Transverse colon (tissue), 4 donors: ENCODE measurements at places on chromosomes 16 and 17.
A peak's percentile ranks its signal among the peaks of the same experiment; 100 is the strongest.

- no peak for DNase-seq
Observed at GRCh38 chr17:69717214-69717613, 302.7 kb downstream of the MAP2K6 start.

DNA sequence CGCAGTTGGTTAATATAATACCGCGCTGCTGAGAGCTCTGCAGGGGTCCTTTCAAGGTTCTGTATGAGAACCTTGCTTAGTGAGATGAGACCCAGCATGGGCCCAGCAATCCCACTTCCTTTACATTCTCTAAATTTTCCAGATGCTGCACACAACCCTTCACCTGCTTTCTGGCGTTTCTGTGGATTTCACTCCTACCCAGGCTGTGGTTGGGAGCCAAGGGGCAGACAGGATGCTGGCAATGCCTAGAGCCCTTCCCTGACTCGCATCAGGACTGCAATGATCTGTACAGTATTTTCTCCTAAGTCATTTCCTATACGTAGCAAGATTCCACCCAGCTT is 10.1 kb upstream of the PIPOX start:
- no peak for DNase-seq

GRCh38 chr16:30903596-30903995 is 7.2 kb downstream of the CTF1 start:
- no peak for DNase-seq

DNA sequence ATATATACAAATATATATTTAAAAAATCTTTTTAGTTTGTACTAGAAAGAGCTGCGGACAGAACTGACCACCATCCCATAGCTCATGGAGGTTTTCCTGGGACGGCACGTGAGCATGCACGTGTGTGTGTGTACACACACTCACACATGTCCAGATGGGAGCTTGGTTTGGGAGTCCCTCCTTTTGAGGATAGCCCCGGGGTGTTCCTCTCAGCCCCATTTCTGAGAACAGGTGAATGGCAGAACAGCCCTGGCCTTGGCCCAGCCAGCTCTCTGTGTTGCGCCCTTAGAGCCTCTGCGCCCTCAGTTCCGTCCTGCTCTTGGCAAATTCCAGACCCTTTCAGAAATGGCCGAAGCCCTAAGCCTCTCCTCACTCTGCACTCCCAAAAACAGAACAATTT is 70.1 kb downstream of the AMFR start:
- DNase-seq = no peak

DNA sequence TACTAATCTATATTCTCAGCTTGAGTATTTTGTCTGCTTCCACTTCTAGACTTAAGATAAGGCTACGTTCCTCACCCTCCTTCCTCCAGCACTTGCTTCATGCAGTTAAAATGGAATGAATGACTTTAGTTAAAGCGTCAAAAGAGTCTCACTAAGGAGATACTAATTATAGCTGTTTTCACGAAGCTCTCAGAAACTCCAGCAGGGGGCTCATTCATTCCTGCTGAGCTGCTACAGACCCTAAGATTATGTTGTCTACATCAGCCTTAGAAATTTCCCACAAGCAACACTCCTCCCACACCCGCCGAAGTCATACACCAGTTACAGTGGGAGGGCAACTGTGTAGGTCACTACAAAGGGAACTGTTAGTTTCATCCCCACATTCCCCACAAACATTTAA is 57.0 kb upstream of the KIFC3 start:
- DNase-seq = no peak

DNA sequence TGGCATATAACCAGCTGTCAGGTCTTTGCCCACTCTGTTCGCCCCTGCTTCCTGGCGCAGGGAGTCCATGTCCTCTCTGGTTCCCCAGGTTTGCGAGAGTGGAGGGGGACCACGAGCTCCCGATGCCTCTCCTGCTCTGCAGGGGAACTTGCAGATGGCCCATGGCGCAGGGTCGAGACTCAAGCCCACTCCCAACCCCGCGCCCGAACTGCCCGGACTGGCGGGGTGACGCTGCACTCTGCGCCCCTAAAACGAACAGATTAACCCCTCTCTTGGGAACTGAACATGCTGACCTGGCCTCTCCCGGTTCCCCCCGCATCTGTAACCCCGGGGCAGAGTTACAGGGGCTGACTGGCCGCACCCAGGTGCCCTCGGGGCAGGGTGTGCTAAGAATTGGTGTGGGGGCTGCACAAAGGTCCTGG is 681 bp upstream of the PLA2G15 start:
- no peak for DNase-seq

- peak; percentile 25 for DNase-seq
Observed at GRCh38 chr16:30820952-30821421, 34.0 kb upstream of the ZNF629 start.

GRCh38 chr17:18362698-18363100 is 651 bp downstream of the SHMT1 start:
- DNase-seq = peak; percentile 68

GRCh38 chr17:57211543-57211942 is 44.8 kb upstream of the MSI2 start:
- DNase-seq = no peak

- no peak for DNase-seq
Observed at GRCh38 chr16:86532526-86532815, 22.1 kb downstream of the FOXF1 start.

DNA sequence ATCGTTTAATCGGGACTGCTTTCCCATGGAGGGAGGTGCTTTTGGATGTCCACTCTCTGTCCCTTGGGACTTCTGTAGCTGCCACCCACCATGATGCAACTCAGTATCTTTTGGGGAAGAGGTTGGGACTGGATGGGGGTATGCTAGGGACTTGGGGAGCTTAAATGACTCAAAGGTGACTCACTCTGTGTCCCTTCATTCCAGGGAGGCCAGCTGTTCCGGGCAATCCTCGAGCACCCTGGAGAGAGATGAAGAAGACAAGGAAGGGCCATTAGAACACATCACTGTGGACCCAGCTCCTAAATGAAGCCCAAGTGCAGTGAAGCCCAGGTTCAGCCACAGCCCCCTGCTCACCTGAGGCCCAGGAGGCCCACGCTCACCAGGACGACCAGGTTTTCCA is 4.6 kb downstream of the COL1A1 start:
- DNase-seq = no peak

- DNase-seq = no peak
Observed at GRCh38 chr17:28491860-28492259, 14.3 kb upstream of the FOXN1 start.

GRCh38 chr17:78168903-78169793 is 767 bp downstream of the SYNGR2 start:
- DNase-seq = peak; percentile 85

- DNase-seq = no peak
Observed at GRCh38 chr17:80291691-80292487, 31.2 kb downstream of the RNF213 start.

DNA sequence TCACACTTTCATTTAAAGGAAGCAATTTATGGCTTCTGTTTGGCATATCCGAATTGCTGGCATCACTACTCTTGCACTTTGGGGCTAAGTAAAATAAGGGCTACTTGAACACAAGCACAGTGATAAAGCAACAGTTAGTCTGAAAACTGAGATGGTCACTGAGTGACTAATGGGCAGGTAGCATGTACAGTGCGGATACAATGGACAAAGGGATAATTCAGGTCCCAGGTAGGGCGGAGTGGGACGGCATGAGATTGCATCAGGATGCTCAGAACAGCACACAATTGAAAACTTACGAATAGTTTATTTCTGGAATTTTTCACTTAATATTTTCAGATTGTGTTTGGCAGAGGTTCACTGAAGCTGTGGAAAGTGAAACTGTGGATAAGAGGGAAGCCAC is 9.2 kb upstream of the SMIM36 start:
- no peak for DNase-seq

- DNase-seq = peak; percentile 48
Observed at GRCh38 chr17:81723651-81724209, 11.6 kb downstream of the SLC25A10 start.

DNA sequence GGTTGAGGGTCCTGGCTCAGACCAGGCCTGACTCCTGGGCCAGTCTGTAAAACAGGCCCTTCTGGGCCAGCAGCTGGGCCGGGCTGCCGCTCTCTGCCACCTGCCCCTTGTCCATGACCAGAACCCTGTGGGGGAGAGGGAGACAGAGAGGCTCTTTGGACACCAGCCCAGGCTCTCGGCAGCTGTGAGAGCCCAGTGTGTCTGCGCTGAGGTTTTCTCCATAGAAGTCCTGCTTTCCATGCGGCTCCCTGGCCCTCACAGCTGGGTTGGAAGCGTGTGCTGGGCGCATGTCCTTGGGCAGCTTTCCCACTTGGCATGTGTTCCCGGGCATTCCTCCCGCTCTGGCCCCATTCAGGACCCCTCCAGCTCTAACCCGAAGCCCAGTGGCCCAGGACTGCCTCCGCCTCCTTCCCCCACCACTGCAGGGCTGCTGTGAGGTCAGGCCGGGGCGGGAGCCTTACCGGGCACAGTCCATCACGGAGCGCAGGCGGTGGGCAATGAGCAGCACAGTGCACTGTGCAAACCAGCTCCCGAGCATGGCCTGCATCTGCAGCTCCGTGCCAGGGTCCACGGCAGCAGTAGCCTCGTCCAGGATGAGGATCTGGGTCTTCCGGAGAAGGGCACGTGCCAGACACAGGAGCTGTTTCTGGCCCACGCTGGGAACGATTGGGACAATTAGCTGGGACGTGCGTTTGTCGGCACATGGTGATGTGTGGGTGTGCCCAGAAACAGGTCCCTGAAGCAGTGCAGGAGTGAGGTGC is 73.0 kb downstream of the ABCC6 start:
- peak; percentile 48 for DNase-seq

DNA sequence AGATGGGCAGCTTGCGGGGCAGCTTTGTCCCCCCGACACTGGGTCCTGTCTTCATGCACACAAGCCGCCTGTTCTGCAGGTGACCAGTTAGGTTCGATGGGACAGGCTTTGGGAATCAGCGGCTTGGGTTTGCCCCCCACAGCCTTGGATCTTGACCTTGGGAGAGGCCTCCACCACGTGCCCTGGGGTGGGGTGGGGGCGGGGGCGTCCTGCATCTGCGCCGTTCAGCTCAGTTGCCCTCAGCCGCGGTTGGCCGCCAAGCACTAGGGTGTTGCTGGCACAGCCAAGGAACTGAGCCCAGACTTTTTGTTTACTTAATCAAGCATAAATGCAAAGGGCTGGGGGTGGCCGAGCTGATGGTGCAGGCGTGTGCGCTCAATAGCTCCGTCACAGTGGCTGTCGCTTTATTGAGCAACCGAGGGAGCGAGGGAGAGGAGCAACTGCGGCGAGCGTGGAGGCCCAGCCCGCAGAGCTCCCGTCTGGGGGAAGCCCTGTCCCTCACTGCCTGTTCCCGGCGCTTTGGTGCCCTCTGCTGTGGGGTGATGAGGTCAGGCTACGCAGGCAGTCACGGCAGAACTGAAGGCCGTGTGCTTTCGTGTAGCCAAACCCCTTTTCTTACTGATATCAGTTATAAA is 33.9 kb downstream of the JPH3 start:
- DNase-seq = peak; percentile 84

GRCh38 chr17:77400445-77400870 is 259.7 kb downstream of the SEC14L1 start:
- DNase-seq = no peak

DNA sequence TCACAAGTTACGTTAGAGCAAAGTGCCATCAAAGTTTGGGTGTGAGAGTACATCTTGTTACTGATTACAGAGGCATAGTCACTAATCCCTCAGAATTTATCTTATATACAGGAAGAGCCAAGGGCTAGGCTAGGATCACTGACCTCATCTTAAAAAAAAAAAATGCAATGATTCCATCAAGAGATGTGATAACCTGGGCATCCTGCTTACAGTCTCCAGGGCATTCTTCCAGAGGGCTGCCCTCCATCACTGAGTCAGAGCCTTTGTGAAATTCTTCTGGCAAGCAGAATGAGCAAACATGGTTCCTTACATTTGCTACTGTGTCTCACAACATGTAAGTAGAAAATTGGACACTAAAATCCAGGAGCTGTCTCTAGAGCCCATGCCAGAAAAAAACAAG is 410.6 kb downstream of the ZFHX3 start:
- DNase-seq = no peak

DNA sequence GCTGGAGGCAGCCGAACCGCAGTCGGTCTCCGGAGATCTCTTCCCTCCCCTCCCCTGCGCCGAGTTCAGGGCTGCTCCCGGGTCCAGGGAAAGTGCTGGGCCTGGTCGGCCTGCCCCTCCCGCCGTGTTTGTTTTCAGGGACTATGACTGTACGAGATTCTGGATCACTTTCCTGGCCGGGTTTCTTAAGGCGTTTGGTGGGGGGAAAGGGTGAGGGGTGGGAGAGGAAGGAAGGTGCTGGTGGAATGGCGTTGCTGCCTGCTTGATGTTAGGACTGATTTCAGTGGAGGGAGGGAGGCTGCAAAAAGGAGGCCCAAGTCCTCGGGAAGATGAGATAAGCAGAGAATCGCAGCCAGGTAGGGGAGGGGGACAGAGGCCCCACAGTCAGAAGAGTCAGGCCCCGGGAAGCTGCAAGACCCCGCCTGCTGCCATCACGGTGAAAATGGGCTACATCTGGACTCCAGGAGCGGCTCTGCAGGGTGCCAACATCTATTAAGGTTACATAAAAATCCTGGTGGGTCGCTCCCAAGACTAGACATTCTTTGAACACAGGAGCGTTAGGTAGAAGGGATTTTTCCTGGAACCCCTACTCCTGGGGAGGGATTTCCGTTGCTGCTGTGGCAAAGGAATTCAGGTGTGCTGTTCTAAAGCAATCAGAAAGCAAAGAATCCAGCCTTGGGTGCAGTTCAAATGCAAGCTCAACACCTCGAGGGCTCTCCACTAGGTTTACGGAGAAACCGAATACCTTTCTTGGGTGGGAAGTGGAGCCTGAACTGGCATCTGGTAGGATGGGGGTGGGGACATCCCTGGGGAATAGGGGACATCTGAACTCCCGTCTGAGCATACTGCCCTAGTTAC is 1.2 kb downstream of the ARHGAP44 start:
- peak; percentile 17 for DNase-seq

DNA sequence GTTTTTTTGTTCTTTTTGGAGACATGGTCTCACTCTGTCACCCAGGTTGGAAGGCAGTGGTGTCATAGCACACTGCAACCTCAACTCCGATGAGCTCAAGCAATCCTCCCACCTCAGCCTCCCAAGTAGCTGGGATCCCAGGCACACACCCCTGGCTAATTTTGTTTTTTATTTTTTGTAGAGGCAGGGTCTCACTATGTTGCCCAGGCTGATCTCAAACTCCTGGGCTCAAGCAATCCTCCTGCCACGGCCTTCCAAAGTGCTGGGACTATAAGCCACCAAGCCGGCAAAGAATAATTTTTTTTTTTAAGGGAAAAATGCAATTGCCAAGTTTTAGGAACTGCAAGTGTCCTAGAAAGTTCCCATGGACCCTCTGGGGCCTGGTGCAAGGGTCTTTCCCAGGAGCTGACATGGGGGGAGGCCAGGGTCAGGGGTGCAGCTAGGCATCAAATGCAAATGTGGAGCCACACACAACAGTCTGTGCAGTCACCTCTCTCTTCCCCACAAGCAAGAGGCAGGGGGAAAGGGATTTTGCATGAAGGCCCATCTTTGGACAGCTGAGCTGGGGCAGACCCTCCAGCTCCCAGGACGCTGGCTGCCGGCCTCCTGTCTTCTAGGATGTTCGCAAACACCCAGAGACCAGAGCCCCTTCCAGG is 20.1 kb upstream of the BCAR1 start:
- no peak for DNase-seq
